GM23338 (cell line): ENCODE measurements at places on chromosomes 7 and 10.

GRCh38 chr7:159097661-159098423, 46.8 kb downstream of the VIPR2 start:
- no peak for DNase-seq

DNA sequence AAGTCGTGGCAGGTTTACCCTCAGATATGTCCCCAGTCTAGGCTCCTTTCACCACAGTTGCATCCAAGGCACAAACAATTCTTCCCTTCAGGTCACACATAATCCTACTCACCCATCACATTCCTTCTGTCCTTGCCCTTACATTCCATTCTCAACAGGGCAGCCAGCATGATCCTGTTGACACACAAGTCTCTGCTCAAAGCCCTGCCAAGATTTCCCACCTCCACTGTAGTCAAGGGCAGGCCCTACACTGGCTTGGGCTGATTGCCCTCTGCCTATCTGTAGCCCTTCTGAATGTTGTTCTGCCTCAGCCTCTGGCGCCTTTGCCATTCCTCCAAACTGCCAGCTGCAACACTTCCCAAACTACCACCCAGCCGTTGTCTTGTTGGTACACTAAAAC, 187.9 kb upstream of the AKR1E2 start:
- peak; percentile 13 for DNase-seq

- DNase-seq, result no peak
Observed at GRCh38 chr7:33775790-33776189, 129.5 kb upstream of the BMPER start.

DNA sequence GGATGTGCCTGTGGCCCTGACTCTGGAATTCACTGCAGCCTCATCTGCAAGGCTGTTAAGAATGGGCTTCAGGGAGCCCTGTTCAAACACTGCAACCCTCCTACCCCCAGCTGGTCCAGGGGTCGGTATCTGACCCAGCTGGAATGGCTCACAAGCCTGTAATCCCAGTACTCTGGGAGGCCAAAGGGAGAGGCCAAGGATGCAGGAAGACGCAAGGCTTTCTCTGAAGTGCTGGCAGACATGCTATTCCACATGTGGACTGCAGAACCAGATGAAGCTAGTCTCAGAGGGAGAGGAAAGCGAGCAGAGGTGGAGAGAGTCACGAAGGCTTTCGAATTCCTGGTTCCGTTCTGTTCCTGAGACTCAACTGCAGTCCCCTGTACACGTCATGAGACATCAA, 45.0 kb downstream of the ESYT2 start:
- no peak for DNase-seq

GRCh38 chr10:10702211-10702610, 315.5 kb upstream of the CELF2 start:
- DNase-seq, result no peak
